ENCODE measurements at places on chromosomes 5 and 9. TPM values are rescaled to one million over a fixed set of nuclear protein-coding genes. Genes with fewer than 3 reads are reported as not detected.

- no peak overlapping the region for H3K4me3 ChIP-seq
- H3K36me3 ChIP-seq: peaks cover 2% of the 10 kb centered on the region
- H3K4me1 ChIP-seq: no peaks in the 10 kb centered on the region
- no peak for DNase-seq
- H3K27me3 ChIP-seq: no peaks in the 10 kb centered on the region
Observed at GRCh38 chr9:123607479-123607878, 251.5 kb downstream of the CRB2 start.

DNA sequence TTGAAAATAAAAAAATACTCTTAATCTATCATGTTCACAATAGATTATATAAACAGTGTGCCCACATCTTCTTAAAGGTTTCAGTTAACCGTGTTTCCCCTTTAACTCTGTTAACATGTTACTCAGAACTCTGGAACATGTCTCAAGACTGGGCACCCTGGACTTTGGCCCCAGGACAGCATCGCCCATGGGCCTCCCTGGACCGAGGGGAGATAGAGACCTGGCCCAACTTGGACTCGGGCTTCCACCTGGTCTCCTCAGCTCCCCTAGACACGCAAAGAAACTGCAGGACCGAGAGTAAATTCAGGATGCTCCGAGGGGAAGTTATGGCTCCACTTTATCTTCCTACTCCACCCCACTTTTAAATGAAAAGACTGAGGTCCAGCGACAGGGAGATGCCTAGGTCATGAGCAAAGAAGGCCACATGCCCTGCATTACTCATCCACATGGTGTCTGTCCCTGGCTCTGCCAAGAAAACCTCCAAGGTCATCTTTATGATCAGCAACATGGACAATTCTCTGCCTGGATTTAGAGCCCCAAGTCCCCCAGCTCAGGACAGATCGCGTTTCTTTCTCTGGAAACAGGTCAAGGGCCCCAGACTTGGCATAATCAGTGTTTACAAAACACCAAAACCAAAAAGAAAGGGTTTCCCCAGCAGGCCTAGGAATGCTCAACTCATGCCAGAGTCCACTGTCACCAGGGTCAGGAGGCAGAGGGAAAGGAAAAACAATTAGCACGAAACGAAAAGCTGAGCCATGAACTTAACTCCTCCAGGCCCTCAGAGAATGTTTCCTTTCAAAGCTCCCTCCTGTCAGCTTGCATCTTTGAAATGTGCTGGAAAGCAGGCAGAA, 17.4 kb downstream of the GPX3 start:
- DNase-seq: no peak
- H3K27me3 ChIP-seq: no peaks in the 10 kb centered on the region
- H3K4me3 ChIP-seq: no peak overlapping the region
- peaks cover 69% of the 10 kb centered on the region for H3K36me3 ChIP-seq
- H3K27ac ChIP-seq: no peak overlapping the region

DNA sequence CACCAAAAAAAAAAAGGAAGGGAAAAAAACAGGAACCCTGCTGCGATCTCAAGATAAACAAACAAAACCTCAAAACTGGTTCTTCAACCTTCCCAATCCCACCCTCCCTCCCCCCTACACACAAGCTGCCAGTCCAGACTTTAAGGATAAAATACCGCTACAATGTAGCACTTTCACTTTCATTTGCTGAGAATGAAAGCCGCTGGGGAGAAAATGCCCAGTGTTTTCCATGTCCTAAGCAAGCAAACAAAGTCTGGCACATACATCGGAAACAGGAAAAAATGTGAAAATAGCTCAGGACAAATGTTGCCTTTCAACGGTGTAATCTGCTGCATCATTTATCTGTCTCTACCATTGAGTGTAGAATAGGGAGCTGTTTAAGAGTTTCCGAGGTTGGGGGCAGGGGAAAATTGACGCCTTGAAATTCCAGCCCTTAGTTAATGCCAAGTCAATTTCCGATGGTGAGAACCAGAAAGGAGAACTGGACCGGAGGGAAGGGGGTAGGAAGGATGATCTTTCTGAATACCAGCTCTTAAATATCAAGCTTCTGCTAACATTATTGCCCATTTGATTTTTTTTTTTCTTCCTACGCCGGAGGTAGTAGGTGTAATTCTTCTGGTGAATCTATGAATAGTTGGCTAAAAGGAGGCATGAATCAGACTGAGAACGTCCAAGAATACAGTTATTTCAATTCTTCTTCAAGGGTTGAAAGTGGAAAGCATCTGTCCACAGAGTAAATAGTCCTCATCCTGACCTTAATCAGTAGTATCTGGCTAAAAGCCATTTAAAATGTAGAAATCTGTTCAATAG, 1.2 kb upstream of the ADAMTS6 start:
- H3K27me3 ChIP-seq: no peaks in the 10 kb centered on the region
- no peaks in the 10 kb centered on the region for H3K36me3 ChIP-seq
- DNase-seq: peak; percentile 8
- H3K4me1 ChIP-seq: peaks cover 7% of the 10 kb centered on the region
- H3K27ac ChIP-seq: peak overlapping the region; percentile 85

ZFYVE16 gene
- total RNA-seq: 5.9 TPM

BTNL8 gene
- not detected for total RNA-seq

DNA sequence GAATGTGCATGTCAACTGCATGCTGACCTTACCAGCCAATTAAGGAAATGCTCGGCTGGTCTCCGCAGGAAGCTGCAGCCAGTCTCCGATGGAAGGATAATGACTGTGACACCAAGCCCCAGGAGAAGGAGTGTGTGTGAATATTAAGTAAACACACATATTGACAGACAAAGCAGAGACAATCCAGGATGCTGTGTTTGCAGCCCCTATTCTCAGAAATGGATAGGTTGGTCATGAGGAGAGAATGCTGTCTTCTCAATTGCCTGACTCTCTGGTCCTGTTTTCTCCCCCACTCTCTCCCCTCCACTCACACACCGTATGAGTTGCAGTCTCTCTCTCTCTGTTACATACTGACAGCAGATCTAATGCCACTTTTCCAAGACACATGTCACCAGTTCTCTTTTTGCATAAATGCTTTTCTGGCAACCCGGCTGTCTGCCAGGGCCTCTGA, 85.7 kb downstream of the EPB41L4A start:
- H3K27me3 ChIP-seq: peaks cover 15% of the 10 kb centered on the region
- no peak overlapping the region for H3K27ac ChIP-seq
- H3K36me3 ChIP-seq: no peaks in the 10 kb centered on the region
- peaks cover 4% of the 10 kb centered on the region for H3K4me1 ChIP-seq
- H3K4me3 ChIP-seq: no peak overlapping the region
- no peak for DNase-seq

GRCh38 chr9:136364942-136365774, 1.6 kb upstream of the DNLZ start:
- H3K4me1 ChIP-seq: peaks cover 11% of the 10 kb centered on the region
- H3K4me3 ChIP-seq: no peak overlapping the region
- no peak overlapping the region for H3K27ac ChIP-seq

DNA sequence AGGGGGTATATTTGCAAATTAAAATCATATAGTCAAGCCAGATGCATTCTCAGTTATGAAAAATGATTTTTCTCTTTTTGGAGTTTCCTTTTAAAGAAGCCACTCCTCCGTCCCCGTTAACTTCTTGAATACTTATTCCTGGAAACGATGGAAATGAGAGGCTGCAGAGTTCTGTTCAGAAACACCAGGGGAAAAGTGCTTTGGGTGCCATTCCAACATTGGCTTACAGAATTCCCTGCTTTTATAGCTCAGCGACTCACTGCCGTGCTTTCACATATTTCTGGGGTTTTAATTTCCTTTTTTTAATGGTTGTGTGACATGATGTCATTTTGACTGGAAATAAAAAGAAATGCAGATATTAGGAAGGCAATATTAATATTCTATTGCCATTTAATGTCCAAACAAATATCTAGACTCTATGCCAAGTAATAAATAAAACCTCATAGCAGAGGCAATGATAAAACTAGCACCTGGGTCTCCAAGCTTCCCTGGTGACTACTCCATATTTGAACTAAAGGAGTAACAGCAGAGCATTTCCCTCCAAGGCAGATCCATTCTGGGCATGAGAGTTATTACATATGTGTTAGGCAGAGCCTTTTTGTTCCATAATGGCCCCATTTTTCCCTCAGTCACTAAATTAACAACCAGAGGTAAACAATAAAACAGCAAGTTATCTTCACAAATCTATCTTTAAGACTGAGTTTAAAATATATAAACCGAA, 363.4 kb downstream of the EBF1 start:
- H3K27me3 ChIP-seq: peaks cover 4% of the 10 kb centered on the region
- H3K4me3 ChIP-seq: no peak overlapping the region
- H3K4me1 ChIP-seq: no peaks in the 10 kb centered on the region
- H3K27ac ChIP-seq: no peak overlapping the region

GRCh38 chr5:54859316-54859715, 126.1 kb downstream of the ESM1 start:
- H3K36me3 ChIP-seq: peaks cover 3% of the 10 kb centered on the region
- peaks cover 23% of the 10 kb centered on the region for H3K27me3 ChIP-seq
- no peak overlapping the region for H3K4me3 ChIP-seq
- no peak overlapping the region for H3K27ac ChIP-seq
- peaks cover 4% of the 10 kb centered on the region for H3K4me1 ChIP-seq

- H3K27me3 ChIP-seq: no peaks in the 10 kb centered on the region
- H3K4me3 ChIP-seq: no peak overlapping the region
- DNase-seq: no peak
- no peaks in the 10 kb centered on the region for H3K4me1 ChIP-seq
- H3K36me3 ChIP-seq: no peaks in the 10 kb centered on the region
- no peak overlapping the region for H3K27ac ChIP-seq
Observed at GRCh38 chr5:57929271-57929670, 446.7 kb upstream of the ACTBL2 start.

DIRAS2 gene
- total RNA-seq: not detected

C5orf24 gene
- total RNA-seq: 25.3 TPM

GRCh38 chr9:92138157-92138959, 23.1 kb upstream of the SPTLC1 start:
- no peaks in the 10 kb centered on the region for H3K36me3 ChIP-seq
- H3K4me3 ChIP-seq: no peak overlapping the region
- peaks cover 12% of the 10 kb centered on the region for H3K4me1 ChIP-seq
- DNase-seq: peak; percentile 86

GRCh38 chr9:134932606-134933005, 14.9 kb upstream of the FCN1 start:
- DNase-seq: no peak
- peaks cover 5% of the 10 kb centered on the region for H3K27me3 ChIP-seq
- no peak overlapping the region for H3K4me3 ChIP-seq
- no peaks in the 10 kb centered on the region for H3K36me3 ChIP-seq
- H3K4me1 ChIP-seq: no peaks in the 10 kb centered on the region

DNA sequence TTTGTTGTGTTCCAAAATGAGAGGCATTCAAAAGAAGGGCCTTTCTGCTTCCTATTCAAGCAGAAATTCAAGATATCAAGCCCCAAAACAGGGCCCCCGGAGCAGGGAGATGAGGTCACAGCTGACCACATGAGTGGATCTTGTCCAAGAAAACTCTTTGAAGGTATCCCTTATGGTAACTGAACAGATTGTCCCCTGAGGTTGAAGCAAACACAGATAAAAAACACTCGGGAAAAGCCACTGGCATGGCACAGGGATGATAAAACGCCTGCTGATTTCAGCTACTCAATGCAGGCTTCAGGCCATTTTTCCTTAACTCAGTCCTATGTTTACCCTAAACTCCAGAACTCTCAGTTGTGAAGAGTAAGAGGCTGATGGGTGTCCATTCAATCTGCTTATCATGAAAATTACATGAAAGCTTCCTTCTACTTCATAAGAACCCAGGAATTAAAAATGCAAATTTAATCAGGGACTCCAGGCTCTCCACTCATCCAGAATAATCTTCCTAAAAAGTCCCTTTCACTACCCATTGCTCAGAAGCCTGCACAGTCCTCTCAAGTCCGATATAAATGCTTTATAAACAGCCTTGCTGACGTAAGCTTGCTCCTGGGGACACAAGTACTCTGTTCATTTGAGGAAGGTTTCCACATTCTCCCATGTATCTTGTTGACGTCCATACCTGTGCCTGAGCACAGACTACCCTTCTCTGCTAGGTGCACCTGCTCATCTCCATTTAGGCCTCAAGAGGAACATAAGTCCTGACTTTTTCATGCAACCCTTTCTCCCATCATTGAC, 35.9 kb upstream of the SLC1A3 start:
- DNase-seq: no peak
- no peak overlapping the region for H3K27ac ChIP-seq
- H3K4me3 ChIP-seq: no peak overlapping the region
- no peaks in the 10 kb centered on the region for H3K4me1 ChIP-seq

- no peak for DNase-seq
- H3K4me3 ChIP-seq: no peak overlapping the region
- no peaks in the 10 kb centered on the region for H3K27me3 ChIP-seq
- peaks cover 28% of the 10 kb centered on the region for H3K36me3 ChIP-seq
Observed at GRCh38 chr5:177520916-177521513, 4.3 kb upstream of the DDX41 start.

DNA sequence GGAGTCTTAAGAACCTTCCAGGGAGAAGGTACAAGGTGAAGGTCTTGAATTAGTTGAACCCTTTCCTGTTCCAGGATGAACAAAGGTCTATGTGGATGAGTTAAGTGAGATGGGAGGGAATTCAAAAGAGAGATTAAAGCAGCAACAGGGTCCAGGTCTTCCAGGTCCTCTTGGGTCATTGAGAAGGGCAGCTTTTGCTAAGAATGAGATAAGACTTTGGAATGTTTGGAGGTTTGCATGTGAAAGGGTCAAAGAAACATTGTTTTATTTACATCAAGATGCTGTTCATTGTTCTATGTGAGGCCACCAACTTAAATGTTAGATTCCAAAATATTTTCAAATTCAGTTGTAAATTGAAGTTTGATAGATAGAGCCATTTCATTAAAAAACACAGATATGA, 463.9 kb downstream of the ANXA1 start:
- no peaks in the 10 kb centered on the region for H3K36me3 ChIP-seq
- no peak overlapping the region for H3K27ac ChIP-seq
- no peaks in the 10 kb centered on the region for H3K4me1 ChIP-seq
- H3K4me3 ChIP-seq: no peak overlapping the region
- no peak for DNase-seq

Data from activated CD8-positive, alpha-beta T cell treated with anti-CD3 and anti-CD28 coated beads for 36 hours (primary cell).